ENCODE measurements at places on chromosomes 13 and 19.

GRCh38 chr19:31073485-31074198, 275.6 kb downstream of the TSHZ3 start:
- DNase-seq: no peak

DNA sequence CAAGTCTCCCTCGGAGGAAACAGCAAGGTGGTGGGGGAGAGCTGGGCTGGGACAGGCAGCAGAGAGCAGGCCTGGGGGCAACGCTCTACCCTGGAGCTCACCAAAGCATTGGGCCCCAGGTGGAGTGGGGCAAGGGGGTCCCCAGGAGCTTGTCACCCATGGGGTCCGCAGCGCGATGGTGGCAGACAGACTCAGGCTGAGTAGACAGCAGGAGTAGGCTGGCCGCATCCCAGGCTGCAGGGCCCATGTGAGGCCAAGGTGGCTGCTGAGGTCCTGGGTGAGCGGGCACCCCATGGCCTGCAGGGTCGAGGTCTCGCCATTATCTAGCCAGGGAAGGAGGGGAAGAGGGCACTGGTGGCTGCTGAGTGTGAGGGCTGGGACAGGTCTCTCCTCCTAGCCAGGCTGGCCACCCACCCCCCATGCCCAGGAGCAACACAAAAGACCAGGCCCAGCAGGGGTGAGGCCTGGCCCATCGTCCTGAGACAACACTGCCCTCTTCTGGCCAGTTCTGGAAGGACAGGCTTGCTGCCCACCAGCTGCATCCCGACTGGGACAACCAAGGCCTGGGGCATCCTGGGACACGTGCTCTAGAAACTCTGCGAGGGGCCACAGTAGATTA, 33.1 kb downstream of the CEBPG start:
- DNase-seq: peak; percentile 96

- no peak for DNase-seq
These were observed 9.1 kb upstream of the CDC16 start for GRCh38 chr13:114225610-114226009.

- DNase-seq: no peak
These were observed 7.8 kb upstream of the LYPD5 start for GRCh38 chr19:43809762-43810696.

DNA sequence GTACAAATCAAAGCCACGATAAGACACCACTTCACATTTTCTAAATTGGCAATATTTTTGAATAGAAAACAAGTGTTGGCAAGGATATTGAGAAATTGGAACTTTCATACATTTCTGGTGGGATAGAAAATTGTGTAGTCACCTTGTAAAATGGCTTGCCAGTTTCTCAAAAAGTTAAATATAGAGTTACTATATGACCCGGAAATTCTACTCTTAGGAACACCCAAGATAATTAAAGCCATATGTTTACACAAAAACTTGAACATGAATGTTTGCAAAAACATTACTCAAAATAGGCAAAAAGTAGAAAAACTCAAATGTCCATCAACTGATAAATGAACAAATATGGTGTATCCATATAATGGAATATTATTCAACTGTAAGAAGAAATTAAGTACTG, 552.5 kb downstream of the TBC1D4 start:
- no peak for DNase-seq

DNA sequence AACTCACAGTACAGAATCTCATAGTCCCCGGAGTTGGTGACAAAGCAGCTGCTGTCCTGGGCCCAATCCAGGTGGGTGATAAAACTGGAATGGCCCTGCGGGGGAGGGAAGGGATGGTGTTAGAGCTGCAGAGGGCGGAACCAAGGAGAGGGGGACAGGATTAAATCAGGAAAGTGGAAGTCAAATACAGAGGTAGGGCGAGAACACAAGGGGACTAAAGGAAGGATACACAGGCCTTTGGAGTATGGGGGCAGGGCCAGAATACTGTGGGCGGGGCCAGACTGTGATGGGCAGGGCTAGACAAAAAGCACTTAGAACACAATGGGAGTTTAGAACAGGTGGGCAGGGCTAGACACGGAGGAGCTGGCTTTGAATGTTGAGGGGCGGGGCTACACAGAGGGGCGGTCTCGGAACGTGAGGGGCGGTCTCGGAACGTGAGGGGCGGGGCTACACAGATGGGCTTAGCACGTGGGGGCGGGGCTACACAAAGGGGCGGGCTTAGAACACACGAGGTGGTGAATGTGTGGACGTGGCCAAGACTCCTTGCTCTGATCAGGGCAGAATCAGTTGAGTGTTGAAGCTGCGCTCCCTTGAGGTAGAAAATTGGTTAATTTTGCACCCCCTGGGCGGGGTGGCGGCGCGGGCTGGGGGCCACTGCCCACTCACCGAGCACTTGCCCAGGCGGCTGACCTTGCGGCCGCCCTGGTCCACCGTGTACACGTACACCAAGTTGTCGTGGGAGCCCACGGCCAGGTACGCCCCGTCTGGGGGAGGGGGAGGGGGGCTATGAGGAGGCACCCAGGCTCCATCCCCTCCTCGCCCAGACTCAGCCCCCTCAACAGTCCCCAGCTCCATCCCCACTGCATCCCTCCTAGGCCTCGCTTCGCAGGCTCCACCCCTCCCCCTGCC, 14.0 kb upstream of the GPR4 start:
- DNase-seq: peak; percentile 89

- no peak for DNase-seq
These were observed 22.2 kb downstream of the EFNA2 start for GRCh38 chr19:1307755-1308303.

GRCh38 chr19:6579450-6580178, 11.3 kb downstream of the CD70 start:
- DNase-seq: no peak

GRCh38 chr13:20704459-20705069, 1.1 kb downstream of the IL17D start:
- DNase-seq: no peak

DNA sequence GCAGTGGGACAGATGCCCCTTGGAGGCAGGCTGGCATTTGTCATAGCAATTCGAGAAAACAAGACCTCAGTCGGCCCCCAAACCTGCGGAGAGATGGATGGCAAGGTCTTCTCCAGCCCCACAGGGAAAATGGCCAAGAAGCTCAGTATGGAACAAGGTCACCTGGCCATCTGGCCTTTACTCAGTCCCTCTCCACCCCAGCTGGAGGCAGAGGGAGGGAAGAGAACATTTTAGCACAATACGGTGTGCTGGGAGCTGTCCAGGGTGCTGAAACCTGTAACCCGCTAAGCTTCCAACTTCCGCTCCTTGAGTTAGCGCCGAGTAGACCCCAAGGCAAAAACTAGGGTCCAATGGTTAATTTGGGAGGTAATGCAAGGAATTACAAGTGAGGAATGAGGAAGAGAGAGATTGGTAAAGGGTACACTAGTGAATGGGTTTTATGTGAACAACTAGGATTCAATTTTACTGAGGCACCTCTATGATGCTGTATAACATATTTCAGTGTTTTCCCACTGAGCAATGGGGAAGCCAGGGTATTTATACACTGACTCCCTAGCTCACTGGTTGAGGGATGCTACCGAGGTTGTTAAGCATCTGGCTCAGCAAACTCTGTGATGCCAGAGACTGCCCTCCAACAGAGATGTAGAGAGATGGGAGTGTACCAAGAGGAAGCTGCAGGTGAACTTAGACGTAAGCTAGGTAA, 64.3 kb downstream of the CACNA1A start:
- DNase-seq: peak; percentile 45

GRCh38 chr13:46893798-46894560, 2.9 kb downstream of the HTR2A start:
- peak; percentile 67 for DNase-seq

DNA sequence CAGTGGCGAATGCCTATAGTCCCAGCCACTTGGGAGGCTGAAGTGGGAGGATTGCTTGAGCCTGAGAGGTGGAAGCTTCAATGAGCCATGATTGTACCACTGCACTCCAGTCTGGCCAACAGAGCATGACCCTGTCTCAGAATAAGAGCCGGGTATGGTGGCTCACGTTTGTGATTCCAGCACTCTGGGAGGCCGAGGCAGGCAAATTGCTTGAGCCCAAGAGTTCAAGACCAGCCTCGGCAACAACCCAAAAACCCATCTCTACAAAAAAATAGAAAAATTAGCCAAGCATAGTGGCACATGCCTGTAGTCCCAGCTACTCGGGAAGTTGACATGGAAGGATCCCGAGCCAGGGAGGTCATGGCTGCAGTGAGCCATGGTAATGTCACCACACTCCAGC, 5.3 kb upstream of the NECTIN2 start:
- DNase-seq: no peak

- no peak for DNase-seq
These were observed 6.9 kb upstream of the ANGPTL4 start for GRCh38 chr19:8357007-8357521.

- no peak for DNase-seq
These were observed 78.5 kb downstream of the SCGB2B2 start for GRCh38 chr19:34598217-34599155.

- DNase-seq: no peak
These were observed 484.5 kb downstream of the LIG4 start for GRCh38 chr13:107730813-107731212.

Measured in GM19239 (cell line).